ENCODE measurements at places on chromosomes 13 and 19.

DNA sequence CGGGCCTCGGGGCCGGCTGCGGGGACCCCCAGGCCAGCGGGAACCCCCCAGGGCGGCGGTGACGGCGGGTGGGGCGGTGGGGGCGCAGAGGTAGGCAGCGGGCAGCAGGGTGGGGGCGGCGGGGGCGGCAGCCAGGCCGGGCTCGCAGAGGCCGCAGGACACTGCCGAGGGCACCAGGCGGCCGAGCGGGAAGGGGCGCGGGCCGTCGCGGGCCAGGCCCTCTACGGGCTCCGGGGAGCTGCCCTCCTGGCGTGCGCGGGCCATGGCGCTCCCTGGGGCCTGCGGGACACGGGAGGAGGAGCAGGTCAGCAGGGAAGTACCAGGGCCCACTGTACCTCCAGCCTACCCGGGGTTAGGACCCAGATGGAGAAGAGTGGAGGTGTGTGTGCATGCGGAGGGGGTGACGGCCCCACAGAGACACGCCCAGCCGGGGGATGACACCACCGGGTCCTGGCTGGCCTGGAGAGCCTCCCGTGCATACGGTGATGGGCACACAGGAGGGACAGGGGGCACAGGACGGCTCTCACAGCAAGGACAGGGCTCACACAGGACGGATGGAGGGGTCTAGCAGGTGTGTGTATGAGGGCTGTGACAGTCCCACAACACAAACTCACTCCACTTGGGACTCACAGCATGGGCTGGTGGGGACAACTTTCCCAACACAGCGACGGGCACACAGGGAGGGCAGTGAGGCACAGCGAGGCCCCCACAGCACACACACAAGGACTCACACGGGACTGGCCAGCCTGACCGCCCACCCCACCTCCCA is 2.6 kb downstream of the BBC3 start:
- DNase-seq = peak; percentile 71

DNA sequence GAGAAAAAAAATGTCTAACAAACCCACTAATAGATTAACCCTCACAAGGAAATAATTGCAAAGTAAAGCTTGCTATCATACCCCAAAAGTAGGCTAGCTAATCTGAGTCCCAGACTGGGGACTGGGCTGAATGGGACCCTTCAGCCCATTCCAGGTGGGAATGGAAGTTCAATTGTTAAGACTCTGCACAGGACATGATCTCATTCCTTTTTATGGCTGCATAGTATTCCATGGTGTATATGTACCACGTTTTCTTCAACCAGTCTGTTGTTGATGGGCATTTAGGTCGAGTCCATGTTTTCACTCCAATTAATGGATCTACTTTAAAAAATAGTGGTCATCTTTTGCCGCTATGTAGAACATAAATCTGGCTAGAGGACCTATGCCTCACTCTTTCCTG is 17.9 kb downstream of the OR7A5 start:
- DNase-seq = no peak

GRCh38 chr13:106874323-106874722 is 306.4 kb upstream of the ARGLU1 start:
- DNase-seq = no peak

GRCh38 chr19:40607311-40608239 is 6.4 kb downstream of the LTBP4 start:
- no peak for DNase-seq

DNA sequence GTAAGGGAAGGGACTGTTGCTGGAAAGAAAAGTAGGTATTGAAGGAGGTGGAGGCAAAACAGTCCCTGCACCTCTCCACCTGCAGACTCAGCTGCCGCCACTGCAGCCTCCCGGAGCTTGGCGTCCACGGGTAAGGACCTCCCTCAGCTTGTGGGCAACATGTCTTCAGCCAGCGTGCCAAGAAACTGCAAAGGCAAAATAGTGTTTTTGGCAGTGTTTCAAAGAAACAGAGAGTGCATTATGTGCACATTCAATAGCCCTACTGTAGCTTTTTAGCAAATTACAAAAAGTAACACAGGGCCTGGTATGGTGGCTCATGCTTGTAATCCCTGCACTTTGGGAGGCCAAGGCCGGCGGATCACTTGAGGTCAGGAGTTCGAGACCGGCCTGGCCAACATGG is 57.4 kb downstream of the ATP11A start:
- DNase-seq = no peak

- no peak for DNase-seq
These were observed 45.9 kb downstream of the SUGP2 start for GRCh38 chr19:18987456-18987855.

DNA sequence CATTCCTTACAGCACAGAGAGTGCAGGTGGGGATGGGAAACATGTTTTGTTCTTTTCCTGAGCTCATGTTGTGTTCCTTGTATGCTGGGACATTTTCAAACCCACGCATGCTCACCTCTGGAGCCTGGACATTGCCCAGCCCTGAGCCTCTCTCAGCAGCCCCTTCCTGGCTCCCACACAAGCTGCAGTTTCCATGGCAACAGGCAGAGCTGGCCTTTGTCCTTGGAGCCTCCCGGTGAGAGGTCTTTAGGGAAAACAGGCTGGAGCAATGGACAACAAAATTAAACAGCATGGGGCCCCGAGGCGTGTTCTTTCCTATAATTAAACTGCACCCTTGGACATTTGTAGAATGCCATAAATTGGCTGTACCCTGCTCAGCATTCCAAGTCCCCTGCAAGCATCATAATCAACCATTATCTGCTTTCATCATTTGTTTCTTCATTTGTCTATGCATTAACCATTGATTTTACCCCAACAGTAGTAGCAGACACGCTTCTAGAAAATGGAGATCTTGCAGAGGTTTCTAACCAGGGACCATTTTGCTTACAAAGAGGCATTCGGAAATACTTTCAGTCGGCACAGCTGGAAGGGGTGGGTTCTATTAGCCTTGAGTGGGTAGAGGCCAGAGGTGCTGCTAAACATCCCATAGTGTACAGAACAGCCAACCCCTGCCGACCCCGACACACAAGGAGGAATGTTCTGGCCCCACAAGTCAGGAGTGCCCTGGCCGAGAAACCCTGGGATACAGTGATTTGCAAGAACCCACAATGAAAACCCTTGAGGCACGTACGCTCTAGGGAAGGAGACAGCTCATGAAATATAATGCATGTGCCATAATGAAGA is 133.4 kb upstream of the PEG3 start:
- DNase-seq = peak; percentile 54

- DNase-seq = no peak
These were observed 646.2 kb upstream of the MIR17HG start for GRCh38 chr13:90701264-90701663.

DNA sequence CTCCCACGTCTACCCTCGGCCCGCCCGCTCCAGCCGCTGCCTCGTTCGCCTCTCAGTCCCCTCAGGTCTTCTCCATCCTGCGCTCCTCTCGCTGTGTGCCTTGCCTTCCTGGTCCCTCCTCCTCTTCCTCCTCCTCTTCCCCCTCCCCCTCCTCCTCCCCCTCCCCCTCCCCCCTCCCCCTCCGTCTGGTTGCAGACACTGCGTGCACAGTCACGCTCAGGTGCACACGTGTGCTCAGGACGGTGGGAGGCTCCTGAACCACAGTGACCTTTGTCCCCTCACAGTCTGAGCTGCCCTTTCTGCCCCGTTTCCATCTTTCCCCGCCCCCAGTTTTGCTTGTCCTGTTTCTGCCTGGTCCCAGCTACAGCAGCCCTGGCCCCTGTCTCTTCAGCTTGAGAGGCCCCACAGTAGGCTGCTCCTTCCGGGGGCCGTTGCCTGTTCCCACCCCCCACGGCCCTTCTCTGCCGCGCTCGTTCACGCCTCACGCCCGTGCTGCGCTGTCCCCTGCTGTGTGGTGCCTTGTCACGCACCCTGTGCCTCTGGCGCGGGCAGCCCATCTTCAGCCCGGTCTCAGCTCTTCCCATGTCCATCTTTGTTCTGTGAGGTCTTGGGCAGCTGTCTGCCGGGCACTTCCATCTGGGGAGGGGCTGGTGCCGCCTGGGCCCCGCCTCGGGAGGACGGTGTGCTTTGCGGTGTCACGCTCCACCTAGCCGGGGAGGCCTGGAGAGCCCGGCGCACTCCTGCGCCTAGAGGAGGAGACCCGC is 13.8 kb upstream of the RPS15 start:
- no peak for DNase-seq

- no peak for DNase-seq
These were observed 4.5 kb downstream of the TEX26 start for GRCh38 chr13:30936971-30937370.

- DNase-seq = no peak
These were observed 21.7 kb downstream of the ZNF283 start for GRCh38 chr19:43848821-43849220.

DNA sequence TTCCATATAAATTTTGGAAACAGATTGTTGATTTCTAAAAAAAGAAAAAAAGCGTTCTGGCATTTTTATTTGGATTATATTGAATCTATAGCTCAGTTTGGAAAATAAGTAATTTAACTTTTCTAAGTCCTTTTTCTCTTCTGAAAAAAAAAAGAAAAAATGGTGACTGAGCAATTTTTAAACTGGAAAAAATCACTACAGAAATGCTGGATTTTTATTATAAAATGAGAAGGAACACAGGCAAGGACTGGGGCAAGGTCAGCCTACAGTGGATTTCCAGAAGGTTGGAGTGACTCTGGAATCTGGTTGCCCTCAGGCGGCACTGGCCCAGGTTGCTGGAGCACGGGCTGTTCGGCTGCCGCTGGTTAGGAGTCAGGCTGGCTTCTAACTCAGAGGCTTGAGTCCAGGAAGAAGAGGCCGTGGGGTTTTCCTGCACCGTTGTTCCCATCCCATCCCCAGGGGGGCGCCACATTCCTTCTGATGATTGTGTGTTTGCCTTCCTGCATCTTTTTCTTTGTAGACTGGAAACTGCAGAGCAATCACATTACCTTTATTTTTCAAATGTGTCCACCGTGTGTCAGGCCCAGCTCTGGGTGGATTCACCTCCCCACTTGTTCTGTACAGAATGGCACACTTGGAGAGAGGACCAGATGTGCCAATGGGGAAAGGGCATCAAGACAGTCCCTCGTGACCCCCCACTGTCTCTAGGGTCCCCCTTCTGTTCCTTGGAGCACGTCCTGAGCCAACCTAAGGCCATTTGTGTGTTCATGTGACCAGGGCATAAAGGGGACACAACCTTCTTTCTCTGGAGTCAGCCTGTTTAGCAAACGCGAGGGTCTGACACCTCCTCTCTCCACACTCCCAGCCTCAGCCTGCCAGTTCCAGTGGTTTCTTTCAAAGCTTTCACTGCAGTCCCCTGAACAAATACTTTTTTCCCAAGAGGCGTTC is 44.5 kb upstream of the GTF3A start:
- DNase-seq = peak; percentile 92

DNA sequence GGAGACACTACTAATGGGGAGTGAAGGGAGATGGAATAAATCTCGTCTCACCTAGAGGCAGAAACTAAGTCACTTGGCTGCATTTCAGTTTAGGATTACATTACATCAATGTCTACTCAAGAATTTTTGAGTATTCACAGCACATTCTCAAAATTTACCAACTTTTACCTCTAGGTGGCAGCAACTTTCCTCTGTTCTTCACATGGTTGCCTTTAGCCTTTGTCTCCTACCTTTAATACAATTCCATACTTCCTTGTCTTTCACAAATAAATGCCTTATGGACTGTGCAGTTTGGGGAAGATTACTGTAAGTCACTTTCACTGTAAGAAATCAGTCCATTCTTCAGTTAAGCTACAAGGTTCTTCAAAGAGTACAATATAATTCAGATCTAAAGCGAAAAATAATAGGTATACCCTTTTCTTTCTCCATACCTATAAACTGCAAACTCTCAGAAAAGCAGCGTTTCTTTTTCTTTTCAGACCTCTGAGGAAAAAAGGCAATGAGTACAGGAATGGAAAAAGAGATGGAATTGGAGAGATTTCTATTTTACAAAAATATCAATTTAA is 379.4 kb downstream of the KLF12 start:
- peak; percentile 67 for DNase-seq

DNA sequence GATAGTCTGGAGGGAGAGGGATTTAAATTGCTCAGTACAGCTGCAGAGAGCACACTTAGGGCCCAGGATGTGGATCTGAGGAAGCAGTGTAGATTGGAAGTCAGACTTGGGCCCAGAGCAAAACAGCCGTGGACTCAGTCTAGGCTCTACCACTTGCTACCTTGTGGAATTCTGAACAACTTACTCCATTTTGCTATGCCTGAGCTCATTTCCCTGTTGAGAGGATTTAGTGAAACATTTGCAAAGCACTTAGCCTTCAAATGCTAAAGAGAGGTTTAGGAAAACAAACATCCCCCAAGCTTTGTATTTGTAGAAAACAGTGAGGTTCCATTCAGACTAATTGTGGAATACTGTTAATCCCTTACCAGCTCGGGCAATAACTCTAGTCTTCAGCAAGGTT is 453.4 kb upstream of the ZNF507 start:
- DNase-seq = no peak

- DNase-seq = no peak
These were observed 520.6 kb upstream of the HTR2A start for GRCh38 chr13:47417485-47417884.

GRCh38 chr13:111302045-111302726 is 18.3 kb upstream of the TEX29 start:
- no peak for DNase-seq

DNA sequence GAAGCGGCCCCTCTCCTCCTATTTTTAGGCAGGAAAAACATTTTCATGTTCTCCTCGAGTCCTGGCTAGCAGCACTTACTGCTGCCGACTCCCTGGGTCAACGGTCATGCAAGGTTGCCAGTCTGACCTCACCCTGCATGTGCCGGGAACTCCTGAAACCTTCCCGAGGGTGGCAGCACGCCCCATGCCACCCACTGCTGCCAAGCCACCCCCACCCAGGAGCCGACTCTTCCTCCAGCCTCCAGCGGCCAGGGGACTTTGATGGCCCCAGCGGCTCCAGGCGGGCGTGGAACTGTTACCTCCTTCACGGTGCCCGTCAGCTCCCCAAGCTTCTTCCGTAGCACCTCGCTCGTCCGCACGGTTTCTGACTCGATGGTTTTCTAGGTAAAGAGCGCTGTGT is 8.7 kb downstream of the TIMM44 start:
- no peak for DNase-seq

DNA sequence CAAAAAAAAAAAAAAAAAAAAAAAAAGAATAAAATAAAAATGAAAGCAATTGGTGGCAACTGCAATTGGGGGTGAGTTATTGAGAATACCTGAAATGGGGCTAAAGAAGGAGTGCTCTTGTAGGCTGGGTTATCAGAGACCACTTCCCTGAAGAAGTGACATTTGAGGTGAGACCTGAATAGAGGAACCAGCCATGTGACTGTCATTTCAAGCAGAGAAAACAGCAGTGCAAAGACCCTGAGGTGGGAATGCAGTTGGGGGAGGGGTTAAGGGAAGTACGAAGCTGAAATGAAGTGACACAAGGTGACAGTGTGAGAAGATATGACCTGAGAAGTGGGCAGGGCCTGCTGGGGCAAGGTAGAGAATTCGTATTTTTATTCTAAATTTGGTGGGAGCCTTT is 4.3 kb upstream of the PALM3 start:
- DNase-seq = no peak

All from mesendoderm (in vitro differentiated cells).